Left hindlimb (tissue), 1 donor: ENCODE measurements at places on chromosomes 13 and 19.

GRCh38 chr19:50323782-50324133 lies 5.4 kb downstream of the KCNC3 start:
- no peak for DNase-seq

DNA sequence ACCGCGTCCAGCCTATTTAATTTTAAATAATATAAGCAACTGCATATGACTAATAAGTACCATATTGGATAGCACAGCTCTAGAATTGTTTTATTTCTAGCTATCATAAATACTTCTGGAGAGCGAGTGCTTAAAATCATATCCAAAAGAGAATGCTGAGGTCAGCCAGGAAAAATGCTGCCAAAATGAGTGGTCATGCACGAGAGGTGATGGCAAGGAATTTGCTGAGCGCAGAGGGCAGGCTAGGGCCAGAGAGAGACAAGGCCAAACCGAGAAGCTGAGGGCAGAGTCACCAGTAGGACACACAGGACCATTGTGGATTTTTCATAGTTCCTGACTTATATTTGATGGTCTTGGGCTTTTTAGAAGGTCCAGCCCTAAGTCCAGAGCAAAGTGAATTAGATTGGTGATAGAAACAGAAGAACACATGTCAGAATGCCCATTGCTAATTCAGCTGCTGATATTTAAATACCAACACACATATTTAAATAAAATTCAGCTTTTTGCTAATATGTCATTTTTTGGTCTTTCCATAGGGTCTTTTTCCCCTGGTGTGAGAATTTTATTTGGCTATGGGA lies 33.6 kb upstream of the UBL3 start:
- no peak for DNase-seq

GRCh38 chr13:108346376-108346775 lies 76.9 kb downstream of the TNFSF13B start:
- DNase-seq: no peak

GRCh38 chr13:102555914-102556553 lies 40.8 kb upstream of the TPP2 start:
- DNase-seq: no peak

DNA sequence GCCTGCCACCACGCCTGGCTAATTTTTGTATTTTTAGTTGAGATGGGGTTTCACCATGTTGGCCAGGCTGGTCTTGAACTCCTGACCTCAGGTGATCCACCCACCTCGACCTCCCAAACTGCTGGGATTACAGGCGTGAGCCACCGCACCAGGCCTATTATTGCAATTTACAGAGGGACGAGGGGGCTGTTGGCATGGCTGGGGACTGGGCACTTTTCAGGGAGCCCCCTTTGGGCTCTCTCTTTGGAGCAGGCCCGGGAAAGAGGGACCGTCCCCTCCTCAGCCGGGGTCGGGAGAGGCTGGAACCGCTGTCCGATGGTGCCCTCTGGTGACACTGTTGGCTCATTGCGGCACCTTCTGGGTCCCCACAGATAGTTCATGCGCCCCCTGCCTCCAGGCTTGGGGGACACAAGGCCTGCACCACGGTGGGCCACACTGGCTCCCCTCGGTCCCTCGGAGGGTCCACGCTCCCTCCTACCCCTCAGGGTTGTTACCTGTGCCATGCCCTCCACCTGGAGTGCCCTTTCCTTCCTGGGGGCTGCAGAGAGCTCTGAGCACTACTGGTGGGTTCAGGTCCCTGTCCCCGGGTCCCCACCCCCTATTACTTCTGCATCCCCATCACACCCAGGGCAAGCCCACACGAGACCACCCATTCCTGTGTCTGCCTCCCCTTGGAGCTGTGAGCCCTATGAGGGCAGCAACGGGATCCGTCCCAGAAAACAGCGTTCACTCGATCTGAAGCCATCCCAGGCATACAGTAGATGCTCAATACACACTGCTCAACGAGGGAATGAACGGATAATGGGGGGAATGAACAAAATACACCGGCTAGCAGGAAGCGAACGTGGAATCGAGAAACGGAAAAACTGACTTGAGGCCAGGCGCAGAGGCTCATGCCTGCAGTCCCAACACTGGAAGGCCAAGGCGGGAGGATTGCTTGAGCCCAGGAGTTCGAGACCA lies 12.5 kb downstream of the FEM1A start:
- DNase-seq: peak; percentile 56

GRCh38 chr19:42126574-42126973 lies 5.7 kb downstream of the POU2F2 start:
- no peak for DNase-seq

DNA sequence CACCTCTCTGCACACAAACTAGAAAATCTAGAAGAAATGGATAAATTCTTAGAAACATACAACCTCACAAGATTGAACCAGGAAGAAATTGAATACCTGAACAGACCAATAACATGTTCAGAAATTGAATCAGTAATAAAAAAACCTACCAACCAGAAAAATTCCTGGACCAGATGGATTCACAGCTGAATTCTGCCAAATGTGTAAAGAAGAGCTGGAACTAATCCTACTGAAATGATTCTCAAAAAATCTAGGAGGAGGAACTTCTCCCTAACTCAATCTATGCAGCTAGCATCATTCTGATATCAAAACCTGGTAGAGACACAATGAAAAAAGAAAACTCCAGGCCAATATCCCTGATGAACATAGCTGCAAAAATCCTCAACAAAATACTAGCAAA lies 166.7 kb downstream of the RGCC start:
- DNase-seq: no peak

- DNase-seq: no peak
These were observed 147.1 kb downstream of the TBC1D4 start for GRCh38 chr13:75334634-75335447.

DNA sequence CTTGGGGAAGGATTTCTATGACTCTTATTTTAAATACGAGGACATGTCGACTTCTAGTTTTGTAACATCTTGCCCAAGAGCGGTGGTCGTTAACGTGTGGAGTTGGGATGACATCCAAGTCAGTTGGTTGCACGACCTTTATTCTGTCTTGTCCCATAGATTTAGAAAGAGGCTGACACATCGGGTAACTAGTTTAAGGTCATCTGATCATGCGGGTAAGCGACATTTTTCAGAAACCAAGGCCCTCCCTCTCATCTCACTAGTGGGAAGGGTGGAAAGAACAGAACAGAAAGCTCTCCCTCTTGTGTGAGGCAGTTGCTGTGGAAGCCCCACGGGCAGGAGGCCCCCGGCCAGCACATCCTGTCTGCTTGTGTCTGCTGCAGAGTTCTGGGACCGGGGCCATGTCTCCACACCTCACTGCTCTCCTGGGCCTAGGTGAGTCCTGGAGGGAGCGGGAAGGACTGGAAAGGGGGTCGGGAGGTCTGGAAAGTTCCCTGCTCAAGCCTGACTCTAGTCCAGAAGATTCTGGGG lies at the start of gene LAIR2:
Gene LAIR2, plus strand, starts transcription at position 314 of the 531 bp plus-strand sequence. Its CDS starts 88 bp downstream, at position 402.
- no peak for DNase-seq

GRCh38 chr13:75566658-75567057 lies 17.1 kb downstream of the UCHL3 start:
- DNase-seq: no peak

DNA sequence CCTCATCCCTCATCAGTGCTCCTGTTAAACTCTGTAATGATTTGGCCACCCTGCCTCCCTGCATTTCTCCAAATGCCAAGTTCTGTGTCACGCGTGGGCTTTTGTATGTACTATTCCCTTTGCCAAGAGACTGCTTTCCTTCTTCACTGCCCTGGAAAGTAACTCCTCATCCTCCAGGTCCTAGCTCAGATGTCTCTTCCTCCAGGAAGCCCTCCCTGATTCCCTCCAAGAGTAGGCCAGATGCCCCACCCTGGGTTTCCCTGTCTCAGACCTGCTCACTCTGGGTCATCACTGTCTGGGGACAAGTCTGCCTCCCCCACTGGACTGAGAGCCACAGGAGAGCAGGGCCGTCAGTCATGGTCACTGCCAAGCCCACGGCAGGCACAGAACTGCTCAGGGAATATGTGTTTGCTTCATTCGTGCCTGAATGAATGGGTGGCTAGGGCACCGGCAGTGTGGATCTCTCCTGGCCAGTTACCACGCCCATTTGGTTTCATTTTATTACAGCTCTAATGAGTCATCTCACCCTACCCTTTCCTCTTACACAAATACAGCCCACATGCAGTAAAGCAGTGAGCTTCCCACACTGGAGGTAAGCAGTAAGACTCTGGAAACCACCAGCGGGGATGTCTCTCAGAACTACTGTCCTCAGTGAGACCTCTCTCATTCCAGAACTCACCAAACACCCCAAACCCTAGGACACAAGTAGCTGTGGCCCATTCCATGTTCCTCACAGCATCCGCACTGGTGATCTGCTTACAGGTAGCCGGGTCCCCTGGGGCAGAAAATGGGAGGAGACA lies 12.1 kb upstream of the GPR4 start:
- DNase-seq: no peak

GRCh38 chr13:95724252-95724651 lies 47.3 kb downstream of the DNAJC3 start:
- no peak for DNase-seq

DNA sequence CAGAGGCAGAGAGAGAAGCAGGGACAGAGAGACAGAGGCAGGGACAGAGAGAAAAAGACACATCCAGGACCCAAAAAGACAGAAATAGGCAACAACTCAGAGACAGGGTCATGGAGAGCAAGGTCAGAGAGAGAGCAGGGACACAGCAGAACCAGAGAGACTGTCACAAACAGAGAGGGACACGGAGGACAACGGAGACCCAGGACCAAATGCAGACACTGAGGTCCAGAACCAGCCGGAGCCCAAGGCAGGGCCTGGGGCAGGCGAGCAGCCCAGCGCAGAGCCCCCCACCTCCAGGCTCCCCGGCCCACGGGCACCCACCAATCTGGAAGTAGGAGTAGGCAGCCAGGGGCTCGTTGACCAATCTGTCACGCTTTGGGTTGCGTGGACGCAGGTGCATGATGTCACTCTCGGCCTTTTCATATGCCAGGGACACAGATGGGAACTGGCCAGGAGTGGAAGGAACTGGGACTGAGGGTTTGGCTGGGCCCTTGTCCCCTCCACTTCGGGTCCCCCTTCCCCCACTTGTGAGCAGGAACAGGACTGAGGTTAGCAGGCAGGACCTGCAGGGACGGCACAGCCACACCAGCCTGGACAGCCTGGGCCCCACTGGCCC lies 8.1 kb downstream of the TMEM147 start:
- DNase-seq: no peak

DNA sequence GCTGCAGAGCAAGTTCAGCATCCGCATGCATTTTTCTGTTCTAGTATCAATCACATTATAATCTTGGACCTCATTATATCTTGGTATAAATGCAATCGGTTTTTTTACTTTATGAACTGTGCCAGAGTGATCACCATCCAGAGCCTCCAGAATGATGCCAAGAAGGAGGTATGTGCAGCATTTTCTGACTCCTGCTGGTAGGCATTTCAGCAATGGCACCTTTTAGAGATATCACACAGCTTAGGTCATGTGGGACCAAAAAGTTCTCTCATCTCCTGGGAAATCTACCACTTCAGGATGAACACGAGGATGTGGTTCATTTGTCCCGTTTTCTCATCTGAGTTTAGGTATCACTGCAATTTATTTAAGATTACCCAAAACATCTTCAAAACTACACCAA lies 220.4 kb downstream of the VWA8 start:
- no peak for DNase-seq

DNA sequence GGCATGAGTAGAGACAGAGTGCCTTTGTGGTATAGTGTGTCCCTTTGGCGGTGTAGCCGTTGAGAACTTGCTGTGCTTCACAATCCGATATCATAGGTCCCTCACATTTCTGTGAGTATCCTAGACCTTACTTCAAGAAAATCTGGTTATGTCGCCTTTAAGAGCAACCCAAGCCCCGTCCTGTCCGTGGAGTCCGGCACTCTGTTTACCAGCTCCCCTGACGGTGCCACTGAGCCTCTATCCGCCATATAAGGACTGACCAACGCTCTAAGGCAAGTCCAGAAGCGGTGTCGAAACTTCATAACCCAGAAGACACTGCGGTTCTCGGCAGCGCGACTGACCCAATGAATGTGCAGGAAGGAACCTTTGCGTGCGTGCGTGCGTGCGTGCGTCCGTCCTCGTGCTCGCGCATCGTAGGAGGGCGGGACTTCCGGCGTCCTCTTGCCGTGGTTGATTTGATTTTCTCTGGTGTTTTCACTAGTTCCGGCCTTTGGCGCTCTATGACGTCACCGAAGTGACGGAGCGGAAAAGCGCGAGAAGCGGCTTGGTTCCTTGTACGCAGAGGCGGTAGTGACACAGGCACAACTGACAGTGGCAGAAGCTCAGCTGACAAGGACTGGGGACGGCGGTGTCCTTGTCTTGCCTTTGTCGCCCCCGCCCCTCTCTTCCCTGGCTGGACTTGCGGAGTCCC lies at the start of the genes TRAPPC2B and ZNF547:
Gene TRAPPC2B, plus strand, starts transcription at position 555 of the 691 bp plus-strand sequence. CDS start 1,283 bp downstream, outside the sequence.
Gene ZNF547, plus strand, starts transcription at position 555 of the 691 bp plus-strand sequence. CDS start 5,005 bp downstream, outside the sequence.
- peak; percentile 100 for DNase-seq

- peak; percentile 99 for DNase-seq
These were observed at the start of gene BABAM1 for GRCh38 chr19:17266975-17267788. BABAM1 (plus strand) TSS chr19:17267443; CDS start chr19:17268807, 1,364 bp downstream.

- DNase-seq: no peak
These were observed 620.2 kb downstream of the EFNB2 start for GRCh38 chr13:105915146-105915850.

GRCh38 chr13:97826421-97827012 lies 127.0 kb upstream of the IPO5 start:
- no peak for DNase-seq

DNA sequence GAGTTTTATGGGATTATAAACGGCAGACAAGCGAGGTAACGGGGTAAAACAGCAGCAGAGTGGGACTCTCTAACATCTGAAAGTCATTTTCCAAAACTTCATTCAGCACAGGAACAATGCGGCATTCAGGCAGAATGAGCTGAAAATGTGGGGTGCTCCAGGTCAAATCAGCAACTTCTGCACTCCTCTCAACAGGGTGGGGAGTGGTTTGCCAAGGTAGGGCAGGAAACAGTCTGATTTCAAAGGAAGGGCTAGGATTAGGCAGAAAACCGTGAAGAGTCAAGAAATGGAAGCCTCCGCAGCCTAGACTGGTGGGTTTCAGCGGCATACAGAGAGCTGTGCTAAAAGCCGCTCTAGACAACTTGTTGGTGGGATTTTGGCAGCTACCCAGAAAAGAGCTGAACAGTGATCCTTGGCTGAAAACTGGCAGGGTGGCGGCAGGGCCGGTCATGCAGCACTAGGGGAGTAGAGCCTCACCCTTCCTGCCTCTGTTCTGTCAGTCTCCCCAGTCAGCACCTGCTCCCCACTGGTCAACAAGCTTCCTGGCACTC lies 154.2 kb upstream of the KLF12 start:
- peak; percentile 71 for DNase-seq

GRCh38 chr13:33276570-33276969 lies 9.0 kb downstream of the STARD13 start:
- DNase-seq: no peak

DNA sequence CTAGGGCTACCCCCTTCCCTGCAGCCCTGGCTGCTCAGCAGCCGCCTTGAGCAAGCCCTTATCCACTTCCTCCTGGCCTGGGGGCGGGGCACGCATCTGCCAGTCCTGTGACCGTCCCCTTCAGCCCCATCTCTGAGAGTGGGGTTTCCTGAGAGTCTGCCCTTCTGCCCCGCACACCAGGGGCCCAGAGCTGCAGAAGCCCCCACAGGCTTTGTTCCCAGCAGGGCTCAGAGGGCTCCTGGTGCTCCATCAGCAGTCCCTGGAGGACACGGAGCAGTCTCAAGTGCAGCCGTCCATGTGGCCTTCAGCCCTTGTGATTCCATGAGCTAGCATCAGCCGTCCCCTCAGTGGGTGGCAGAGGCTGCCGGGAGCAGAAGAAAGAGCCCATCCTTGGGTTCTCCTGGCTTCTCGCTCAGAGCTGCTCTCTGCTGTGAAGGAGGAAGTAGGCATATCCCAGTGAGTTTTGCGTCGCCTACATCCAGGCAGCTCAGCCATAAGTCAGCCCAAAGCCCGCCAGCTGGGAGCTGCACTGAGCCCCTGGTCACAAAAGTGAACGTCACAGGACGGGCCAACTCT lies 16.3 kb downstream of the MYO9B start:
- no peak for DNase-seq

GRCh38 chr19:17460372-17461230 lies at the start of gene NXNL1:
NXNL1 (minus strand) TSS chr19:17460926; CDS start chr19:17460869, 57 bp downstream.
- no peak for DNase-seq
